ENCODE measurements at places on chromosomes 7 and 10.

DNA sequence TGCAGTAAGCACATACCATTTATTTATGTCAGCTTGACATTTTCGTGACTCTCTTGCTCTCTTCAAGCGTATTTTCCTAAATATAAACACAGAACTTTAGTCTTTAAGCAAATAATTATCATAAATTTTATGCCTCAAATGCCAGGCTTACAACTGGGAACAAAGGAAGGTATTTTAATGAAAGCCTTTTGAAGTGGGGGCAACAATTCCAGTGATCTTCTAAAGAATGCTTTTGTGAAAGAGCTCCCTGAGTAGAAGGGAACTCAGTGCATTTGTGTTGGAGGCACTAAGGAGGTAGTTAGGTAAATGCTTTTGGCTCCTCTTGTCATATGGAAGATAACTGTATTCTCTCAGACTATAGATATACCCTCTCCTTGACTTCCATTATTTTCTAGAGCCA, 104.9 kb downstream of the VPS50 start:
- no peak for DNase-seq

- DNase-seq = no peak
Measured at GRCh38 chr10:51178634-51179033, 104.3 kb downstream of the PRKG1 start.

- no peak for DNase-seq
Measured at GRCh38 chr7:74025730-74026129, 2.2 kb upstream of the ELN start.

- no peak for DNase-seq
Measured at GRCh38 chr10:20288060-20288459, 471.8 kb downstream of the PLXDC2 start.

DNA sequence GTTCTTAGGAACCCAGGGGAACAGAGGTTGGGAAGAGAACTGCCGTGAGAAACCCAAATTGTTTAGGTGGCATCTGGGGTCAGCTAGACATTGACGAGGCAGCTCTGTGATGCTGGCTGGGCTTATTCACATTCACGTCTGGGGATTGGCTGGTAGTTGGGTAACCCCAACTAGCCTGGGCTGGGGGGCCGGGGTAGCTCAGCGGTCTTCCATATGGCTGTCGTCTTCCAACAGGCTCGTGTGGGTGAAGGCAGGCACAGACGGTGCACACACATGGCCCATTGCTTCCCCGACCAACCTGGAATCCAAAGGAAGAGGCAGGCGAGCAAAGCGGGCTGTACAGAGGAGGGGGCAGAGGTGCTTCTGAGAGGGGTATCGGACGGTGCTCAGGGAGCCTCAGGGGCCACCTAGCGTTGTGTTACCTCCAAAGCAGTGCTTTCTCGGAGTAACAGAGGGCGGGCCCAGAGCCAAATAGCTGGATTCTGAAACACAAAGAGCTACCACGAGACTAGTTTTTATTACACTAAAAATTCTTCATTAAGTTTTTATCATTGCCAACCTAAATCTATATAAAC, 34.5 kb downstream of the MKI67 start:
- no peak for DNase-seq

DNA sequence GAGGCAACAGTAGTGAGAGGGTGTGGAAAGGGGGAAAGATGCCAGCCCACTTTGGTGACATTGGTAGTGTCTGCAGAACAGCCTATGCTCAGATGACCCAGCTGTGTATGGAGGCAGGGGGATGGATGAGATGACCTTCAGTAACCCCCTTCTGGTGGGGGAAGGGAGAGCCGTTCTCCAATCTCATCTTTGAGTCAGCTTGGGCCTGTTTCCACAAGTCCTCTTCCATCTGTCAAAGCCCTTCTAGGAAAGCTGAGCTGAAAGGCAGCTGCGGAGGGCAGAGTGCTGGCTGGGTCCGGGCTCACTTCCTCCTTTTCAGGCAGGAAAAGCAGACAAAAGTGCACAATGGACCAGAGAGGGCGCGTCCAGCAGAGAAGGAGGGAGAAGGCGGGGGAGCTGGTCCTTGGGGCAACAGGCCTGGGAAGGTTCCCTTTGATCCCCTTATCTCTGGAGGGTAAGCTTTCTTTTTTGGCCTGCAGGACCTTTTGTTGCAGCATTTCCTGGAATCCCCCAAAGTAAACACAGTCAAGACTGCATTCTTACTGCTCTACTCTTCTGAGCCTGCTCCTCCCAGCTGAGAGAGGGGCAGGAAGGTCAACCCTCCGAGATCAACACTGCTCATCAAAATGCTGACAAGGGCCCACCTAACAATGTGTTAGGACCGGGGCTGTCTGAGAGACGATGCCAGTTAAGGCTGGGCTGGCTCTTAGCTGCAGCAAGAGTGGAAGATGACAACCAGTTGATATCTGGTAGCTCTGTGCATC, 1.2 kb upstream of the LRMDA start:
- no peak for DNase-seq

DNA sequence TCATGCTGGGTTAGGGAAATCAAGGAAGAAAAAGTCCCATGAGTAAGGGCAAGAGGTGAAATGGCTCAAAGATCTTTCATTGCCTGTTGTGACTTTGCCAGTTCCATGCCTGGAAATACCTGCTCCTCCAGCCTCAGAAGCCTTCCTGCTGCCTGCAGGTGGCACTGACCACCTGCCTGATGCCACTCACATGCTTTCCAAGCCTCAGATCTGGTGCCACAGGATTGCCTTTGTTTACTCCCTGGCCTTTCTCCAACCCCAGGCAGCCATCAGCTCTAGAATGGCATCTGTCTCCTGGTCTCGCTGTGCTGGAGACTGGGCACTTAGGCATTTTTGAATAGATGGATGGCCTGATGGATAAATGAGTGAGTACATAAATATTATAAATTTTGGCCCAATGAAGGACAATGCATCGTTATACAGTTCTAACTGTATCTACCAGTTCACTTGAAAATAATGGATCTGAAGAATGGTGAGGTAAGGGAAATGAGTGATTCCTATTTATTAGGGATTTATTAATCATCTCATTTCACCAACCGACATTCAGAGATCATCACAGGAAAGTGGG, 657.2 kb downstream of the INHBA start:
- DNase-seq = peak; percentile 74

DNA sequence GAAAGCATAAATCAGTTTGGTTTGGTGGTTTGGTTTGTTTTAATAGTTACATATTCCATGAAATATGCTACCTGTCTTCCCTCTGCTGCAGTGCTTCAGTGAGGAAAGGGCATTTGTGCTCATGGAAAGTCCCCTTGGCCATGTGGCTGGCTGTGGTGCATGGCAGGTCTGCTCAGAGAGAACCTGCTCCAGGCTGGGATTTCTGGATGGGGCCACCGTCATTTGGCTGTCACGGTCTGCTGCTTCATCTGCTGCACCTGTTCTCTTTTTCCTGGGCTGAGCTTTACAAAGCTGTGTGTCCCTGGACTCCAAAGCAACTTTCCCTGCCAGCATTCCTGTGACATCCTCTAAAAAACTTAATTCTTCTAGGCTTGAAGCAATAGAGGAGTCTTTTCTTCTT, 8.9 kb downstream of the CDK14 start:
- no peak for DNase-seq

GRCh38 chr10:116082206-116082605, 190.8 kb downstream of the GFRA1 start:
- DNase-seq = no peak

GRCh38 chr10:77770081-77770867, 132.7 kb upstream of the KCNMA1 start:
- no peak for DNase-seq

DNA sequence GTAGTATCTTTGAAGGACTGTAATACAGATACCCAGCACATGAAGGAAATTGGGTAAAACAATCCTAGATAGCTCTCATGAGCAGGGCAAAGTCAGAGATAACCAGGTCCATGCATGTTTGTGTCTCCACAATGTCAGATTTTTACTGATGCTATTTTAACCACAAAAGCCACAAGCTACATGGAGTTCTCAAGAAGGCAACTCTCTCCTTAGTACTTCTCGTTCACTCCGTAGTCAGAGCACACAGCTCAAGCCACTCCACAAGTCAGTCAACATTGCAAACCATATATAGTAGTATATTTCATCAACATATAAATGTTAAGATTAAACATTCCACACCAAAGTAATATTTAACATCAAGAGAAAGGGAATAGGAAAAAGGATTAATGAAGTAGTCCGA, 98.0 kb upstream of the PIK3CG start:
- no peak for DNase-seq

- DNase-seq = no peak
Measured at GRCh38 chr7:30649717-30650420, 32.4 kb downstream of the CRHR2 start.

GRCh38 chr10:4825868-4826791, at the start of gene AKR1E2:
Gene AKR1E2 (plus strand): TSS chr10:4826207. CDS start chr10:4826325, 118 bp downstream.
- DNase-seq = peak; percentile 91

DNA sequence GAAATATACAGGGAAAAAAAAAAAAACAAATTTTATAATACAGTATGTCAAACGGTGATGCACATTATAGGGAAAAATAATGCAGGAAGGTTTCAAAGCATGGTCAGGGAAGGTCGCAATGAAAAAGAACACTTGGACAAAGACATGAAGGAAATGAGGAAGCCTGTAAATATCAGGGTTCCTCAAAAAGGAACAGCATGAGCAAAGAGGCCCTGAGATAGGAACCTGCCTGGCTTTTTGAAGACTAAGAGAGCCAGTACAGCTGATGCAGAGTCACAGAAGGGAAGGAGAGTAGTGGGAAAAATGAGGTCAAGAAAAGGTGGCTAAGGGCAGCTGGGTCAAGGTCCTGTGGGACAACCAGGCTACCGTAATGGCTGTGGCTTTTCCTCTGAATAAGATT, 1.9 kb downstream of the VPS41 start:
- DNase-seq = no peak

DNA sequence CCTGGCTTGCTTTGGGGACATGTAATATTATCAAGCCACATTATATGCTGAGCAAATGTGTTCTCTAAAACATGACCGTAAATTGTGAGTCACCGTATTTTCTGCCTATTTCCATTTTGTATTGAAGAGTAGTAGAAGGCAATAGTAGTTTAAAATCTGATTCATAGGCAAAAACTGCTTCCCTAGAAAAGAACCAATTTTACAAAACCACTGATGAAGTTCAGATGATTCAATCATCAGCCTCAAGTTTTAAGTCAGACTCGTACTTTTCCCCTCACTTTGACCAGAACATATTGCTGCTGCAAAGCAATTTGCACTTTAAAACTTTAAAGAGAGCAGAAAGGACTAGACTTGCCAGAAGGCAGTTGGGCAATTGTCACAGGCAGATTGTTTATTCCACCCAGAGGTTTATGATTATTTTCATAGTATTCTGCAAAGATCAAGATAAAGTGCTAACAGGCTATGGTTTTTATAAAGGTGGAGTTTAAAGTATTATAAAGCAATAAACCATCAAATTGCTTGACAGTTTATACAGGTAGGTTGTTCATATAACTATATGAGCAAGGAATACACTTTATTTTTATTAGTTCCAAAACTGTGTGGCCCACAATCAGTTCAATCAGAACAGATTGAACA, 168.2 kb downstream of the ETV1 start:
- no peak for DNase-seq

GRCh38 chr10:6300106-6300783, 97.5 kb downstream of the PFKFB3 start:
- peak; percentile 31 for DNase-seq

GRCh38 chr10:119608316-119609155, 11.8 kb upstream of the TIAL1 start:
- DNase-seq = peak; percentile 51

GRCh38 chr10:47114680-47115186, 185.3 kb upstream of the GDF10 start:
- DNase-seq = no peak

- peak; percentile 33 for DNase-seq
Measured at GRCh38 chr10:131899695-131900349, 986 bp upstream of the PPP2R2D start.

- no peak for DNase-seq
Measured at GRCh38 chr10:110680273-110681020, 36.3 kb downstream of the RBM20 start.

- DNase-seq = no peak
Measured at GRCh38 chr10:3408603-3409365, 236.2 kb upstream of the PITRM1 start.

- DNase-seq = no peak
Measured at GRCh38 chr7:100173806-100174495, 3.2 kb downstream of the GPC2 start.

DNA sequence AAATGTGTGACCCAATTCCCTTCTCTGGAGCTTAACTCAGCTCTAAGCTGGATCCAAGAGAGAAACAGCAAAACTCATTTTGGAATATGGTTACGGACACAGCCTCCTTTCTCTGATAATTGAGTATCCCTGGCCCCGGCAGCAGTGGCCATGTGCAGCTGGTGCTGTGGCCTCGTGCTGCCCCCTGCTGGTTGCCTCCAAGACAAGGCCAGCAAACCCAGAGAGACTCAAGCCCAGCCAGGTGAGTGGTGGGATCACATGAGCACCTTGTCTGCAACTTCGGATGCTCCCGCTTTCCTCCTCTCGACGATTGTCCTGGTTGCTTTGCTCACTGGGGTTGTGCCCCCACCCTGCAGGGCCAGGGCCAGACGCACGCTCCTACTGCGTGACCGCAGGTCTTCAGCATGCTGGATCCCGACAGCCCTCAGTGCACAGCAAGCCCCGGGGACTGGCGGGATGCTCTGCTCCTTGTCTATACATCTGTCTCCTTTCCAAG, 19.4 kb downstream of the SFTPD start:
- peak; percentile 47 for DNase-seq

GRCh38 chr10:108307925-108308312, 1143.4 kb upstream of the SORCS1 start:
- no peak for DNase-seq

DNA sequence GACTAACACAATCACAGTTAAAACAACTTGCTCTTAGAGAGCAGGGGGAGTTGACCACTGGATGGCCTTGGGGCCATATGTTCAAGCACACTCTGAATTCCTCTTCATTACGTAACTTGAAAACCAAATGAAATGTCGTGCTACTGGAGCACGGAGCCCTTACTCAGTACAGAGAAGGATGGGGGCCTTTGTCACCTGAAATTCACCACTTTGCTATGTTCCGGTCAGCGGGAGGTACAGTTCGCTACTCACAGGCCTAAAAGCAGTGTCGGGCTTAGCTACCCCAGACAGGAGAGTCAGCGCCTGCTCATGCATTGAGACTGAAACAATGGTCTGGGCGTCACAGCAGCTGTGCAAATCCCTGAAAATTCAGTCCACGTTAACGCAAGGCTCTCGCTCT, 39.6 kb downstream of the GLI3 start:
- DNase-seq = no peak

DNA sequence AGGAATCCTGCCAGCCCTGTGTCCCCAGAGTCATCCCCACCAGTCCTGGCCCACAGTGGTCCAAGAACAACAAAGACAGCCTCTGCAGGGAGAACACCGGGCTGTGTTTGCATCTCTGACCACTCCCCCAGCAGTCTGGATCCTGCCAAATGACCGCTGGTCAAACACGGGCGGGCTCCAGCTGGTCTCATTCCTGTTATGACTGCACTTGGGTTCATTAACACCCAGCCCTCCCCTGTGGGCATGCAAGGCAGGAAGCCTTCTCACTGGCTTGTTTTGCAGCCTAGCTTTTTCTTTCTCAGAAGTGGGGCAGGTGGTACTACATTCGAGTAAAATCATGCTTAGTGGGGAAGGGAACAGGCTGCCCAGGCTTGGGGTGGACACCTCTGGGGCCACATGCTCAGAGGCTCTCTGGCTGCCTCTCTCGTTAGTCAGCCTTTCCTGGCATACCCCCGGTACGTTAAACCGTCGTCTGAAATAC, 190.0 kb downstream of the PLXNA4 start:
- no peak for DNase-seq

Measured in LoVo (cell line).